ENCODE measurements at places on chromosomes 4 and X. TPM values are rescaled to one million over a fixed set of nuclear protein-coding genes. Genes with fewer than 3 reads are reported as not detected.

The UNC5C gene
- polyA plus RNA-seq = 4.1 TPM

The TBC1D8B gene
- 17.2 TPM for polyA plus RNA-seq

DNA sequence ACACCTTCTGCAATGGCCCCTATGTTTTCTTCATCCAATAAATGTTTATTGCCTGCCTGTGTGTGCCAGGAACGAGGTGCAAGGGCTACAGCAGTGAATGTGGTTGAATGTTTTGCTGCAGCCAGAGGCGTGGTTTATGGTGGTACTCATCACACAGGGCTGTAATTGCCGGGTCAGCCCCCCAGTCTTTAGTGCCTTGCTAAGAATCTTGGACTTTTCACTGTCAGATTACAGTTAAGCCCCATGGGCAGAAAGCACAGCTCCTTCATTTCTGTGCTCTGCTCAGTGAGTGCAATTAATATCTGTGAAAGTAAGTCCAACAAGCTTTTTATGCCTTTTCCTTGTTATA, 67.8 kb downstream of the TAPT1 start:
- H3K27ac ChIP-seq = peak overlapping the region; percentile 83
- peaks cover 33% of the 10 kb centered on the region for H3K4me1 ChIP-seq
- DNase-seq = peak; percentile 97
- H3K27me3 ChIP-seq = no peaks in the 10 kb centered on the region
- peaks cover 11% of the 10 kb centered on the region for H3K36me3 ChIP-seq
- H3K4me3 ChIP-seq = no peak overlapping the region

- no peaks in the 10 kb centered on the region for H3K36me3 ChIP-seq
- DNase-seq = no peak
- no peaks in the 10 kb centered on the region for H3K27me3 ChIP-seq
- H3K4me3 ChIP-seq = no peak overlapping the region
- no peaks in the 10 kb centered on the region for H3K4me1 ChIP-seq
Observed at GRCh38 chr4:5409237-5409636, 299.1 kb downstream of the EVC2 start.

All from large intestine (tissue), 12 donors.